Left ventricle myocardium superior (tissue), 1 donor: ENCODE measurements at places on chromosomes 5 and 9. TPM values are rescaled to one million over a fixed set of nuclear protein-coding genes. Genes with fewer than 3 reads are reported as not detected.

GRCh38 chr5:149584121-149584520 lies 2.8 kb downstream of the ARHGEF37 start:
- no peak for DNase-seq

DNA sequence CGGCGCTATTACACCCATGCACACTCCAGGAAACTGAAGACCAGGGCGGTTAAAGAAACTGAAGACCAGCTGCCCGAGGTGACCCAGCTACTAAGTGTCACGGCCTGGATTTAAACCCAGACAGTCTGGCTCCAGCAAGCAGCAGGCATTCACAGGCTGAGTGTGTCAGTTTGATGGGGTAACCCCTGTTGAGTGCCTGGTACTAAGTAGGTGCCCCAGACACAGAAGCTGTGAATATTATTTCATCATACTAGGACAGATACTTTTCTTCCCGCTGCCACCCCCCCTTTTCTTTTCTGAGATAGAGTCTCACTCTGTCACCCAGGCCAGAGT lies 7.3 kb downstream of the ENG start:
- no peak for DNase-seq

DNA sequence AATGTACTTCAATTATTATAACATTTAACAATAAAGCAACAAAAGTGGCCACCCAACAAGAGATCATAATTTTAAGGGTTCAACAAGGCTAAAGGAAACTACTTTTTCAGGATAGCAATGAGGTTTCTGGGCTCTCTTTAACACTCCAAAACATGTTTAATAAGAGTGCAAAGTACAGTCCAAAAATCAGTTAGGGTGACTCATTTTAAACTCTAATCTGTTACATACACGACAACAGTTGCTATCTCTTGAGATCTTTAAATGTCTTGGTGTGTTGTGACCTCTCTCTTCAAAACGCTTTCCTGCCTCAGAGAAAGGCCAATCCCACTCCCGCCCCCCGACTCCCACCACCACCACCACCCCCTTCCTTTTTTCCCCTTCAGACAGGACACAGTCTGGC lies 11.5 kb downstream of the NFIB start:
- no peak for DNase-seq

GRCh38 chr9:99873943-99874584 lies 32.4 kb upstream of the STX17 start:
- no peak for DNase-seq

- DNase-seq = no peak
Measured at GRCh38 chr5:154087260-154087659, 48.5 kb downstream of the MFAP3 start.

DNA sequence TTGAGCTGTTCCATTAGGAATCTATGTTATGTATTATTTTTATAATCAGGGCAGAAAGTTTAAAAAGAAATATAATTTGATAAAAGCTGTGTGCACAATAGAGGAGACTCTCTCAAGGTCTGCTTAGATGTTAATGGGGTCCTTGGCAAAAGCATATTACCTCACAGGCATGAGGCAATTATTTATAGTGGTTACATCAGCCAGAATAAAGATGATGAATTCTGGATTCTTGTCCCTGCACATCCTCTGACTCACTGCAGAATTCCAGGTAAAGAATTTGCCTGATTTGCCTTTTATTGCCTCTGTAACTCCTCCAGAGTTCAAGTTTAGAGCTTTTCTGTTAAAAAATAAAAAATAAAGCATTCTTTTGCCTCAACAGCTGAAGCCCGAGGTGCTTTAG lies 253.6 kb downstream of the MAST4 start:
- DNase-seq = no peak

DNA sequence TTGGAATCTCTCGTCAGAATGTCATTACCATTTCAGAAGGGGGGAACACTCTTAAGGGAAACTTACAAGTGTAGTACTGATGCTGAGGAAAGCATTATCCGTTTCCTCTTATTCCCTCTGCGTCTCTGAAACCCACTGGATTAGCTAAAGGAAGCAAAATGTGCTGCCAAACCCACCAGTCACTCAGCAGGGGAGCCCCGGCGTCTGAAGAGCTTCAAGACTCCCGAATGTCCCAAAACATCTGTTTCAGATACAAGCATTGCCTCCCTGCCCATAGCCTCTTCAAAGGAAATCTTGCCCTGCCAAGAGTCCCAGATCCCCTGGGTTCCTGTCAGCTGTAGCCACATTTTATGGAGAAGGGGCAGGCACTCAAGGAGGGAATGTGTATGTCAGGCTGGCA lies 1.0 kb upstream of the HCN1 start:
- DNase-seq = no peak

GRCh38 chr9:89048616-89049015 lies 57.3 kb downstream of the S1PR3 start:
- DNase-seq = no peak

DNA sequence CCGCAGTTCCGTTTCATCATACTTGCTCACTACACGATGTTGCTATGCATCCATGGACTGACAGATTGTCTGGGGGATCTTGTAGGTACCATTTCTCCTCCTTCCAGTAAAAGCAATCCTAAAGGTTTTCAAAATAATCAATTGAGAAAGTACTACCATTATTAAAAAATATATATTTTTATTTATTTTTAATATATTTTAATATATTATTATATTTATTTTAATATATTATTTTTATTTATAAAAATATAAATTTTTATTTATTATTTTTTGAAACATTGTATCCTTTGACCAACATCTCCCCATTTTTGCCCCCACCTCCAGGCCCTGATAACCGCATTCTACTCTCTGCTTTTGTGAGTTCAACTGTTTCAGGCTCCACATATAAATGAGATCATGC lies 237.6 kb upstream of the IRX4 start:
- DNase-seq = no peak

F2RL2 gene
- total RNA-seq = 0.27 TPM

DNA sequence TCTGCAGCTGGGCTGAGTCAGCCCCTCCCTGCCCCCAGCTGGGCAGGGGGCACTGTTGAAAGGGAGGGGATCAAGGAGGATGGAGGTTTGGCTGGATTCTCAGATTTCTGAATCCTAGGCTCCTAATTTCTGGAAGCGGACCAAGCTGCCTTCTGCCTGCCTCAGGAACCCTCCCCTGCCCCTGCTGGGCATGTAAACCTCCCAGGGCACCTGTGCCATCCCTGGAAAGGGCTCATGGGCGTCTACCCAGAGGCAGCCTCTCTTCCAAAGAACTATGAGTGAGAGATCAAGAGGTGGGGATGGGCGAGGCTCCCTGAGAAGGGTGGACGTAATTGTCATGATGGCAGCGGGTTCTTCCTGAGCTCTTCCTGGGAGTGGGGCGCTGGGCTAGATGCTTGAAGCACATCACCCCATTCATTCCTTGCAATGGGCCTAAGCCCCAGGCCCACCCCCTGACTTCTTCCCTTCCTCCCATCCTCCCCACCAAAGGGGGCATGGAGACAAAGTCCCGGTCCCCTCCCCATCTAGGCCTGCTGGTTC lies 21.6 kb downstream of the CSF1R start:
- DNase-seq = no peak

GRCh38 chr9:33623658-33624586 lies 99.9 kb downstream of the ANKRD18B start:
- peak; percentile 50 for DNase-seq

FOXI1 gene
- not detected for total RNA-seq

ENTPD2 gene
- total RNA-seq = 2.1 TPM

DNA sequence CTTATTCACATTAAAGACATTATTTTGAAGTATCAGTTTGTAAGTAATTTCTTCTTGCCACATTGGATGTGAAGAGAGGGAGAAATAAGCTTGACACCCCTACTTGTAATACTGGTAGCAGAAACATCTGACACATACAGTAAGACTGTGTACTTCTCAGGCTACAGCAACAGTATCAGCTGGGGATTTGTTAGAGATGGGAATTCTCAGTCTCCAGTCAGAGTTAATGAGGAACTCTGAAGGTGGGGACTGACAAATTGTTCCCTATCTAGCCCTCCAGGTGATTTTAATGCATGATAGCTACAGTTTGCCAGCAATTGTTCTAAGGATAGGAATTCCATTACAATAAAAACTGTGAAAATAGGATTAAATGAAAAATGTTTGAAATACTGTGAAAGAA lies 524.8 kb downstream of the PRR16 start:
- DNase-seq = no peak

GRCh38 chr9:36603006-36603405 lies 30.3 kb downstream of the MELK start:
- no peak for DNase-seq

CCL27 gene
- not detected for total RNA-seq

GRCh38 chr5:80957031-80957761 lies 3.0 kb upstream of the RASGRF2 start:
- DNase-seq = no peak

DNA sequence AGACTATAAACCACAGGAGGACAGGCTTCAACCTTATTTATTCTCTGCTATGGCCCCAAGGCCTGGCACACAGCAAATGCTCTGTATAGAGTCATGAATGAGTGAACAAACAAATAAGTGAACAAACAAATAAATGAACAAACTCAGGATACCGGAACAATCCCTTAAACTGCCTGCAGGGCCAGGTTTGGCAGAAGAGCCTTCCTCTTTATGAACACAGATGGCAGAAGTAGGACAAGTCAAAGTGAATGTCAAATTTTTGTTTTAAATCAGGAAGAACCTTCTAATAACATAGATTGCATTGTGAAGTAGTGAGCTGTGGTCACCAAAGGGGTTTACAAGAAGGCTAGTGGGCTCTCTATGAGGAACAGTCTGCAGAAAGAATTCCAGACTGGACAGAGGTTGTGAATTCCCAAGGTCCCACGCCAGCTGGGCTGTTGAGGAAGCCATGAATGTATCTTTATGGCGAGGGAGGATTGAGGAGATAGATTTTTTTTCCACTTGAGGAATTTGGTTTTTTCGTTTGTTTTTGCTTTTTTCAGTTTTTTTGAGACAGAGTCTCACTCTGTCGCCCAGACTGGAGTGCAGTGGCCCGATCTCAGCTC lies 30.3 kb upstream of the STING1 start:
- DNase-seq = no peak

DNA sequence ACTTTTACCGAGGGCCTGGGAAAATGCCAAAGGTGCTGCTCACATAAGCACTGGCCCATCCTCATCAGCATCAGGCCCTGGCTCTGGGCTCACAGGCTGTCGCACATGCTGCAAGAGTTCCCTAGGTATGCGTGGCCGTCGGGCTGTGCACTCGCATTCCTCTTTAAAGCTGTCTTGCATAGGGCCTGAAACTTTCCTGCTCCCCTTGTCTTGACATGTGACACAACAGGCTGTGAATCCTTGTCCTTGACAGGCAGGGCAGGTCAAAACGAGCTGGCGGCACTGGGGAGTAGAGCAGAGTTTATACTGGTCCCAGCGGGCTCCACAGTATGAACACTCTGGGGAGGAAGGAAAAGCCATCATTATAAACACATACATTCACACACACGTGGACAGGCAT lies 30.7 kb downstream of the TSTD2 start:
- peak; percentile 49 for DNase-seq

DNA sequence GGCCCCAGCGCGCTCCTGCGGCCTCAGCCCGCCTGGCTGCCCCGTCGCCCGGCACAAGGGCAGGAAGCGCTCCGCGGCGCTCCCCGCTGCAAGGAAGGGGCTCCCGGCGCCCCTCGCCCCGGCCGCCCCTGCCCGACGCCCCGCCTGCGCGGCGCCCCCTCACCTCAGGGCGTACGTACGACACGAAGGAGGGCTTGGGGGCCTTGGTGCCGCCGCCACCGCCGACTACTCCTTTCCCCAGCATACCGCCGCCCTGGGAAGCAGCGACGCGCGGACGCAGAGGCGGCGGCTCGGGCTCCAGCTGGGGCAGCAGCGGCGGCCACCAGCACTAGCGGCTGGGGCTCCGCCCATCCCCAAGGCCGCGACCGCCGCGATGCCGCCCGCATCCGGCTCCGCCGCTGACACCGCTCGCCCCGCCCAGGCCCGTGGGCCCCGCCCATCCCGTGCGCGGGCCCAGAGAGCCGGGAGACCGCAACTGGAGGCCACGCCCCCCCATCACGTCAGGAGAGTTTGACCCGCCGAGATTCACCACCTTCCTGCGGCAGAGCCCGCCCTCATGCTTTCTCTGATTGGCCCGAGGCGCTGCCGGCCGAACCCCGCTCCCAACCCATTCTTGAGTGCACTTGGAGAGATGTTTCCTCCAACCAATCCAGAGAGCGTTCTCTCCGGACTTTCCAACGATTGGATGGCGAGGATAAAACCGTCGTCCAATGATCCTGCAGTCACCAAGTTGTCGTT lies at the start of gene MTMR12:
TSS of gene MTMR12 (minus strand) at position 345 of the 738 bp plus-strand sequence. CDS start at position 244, 101 bp downstream.
- peak; percentile 100 for DNase-seq

DNA sequence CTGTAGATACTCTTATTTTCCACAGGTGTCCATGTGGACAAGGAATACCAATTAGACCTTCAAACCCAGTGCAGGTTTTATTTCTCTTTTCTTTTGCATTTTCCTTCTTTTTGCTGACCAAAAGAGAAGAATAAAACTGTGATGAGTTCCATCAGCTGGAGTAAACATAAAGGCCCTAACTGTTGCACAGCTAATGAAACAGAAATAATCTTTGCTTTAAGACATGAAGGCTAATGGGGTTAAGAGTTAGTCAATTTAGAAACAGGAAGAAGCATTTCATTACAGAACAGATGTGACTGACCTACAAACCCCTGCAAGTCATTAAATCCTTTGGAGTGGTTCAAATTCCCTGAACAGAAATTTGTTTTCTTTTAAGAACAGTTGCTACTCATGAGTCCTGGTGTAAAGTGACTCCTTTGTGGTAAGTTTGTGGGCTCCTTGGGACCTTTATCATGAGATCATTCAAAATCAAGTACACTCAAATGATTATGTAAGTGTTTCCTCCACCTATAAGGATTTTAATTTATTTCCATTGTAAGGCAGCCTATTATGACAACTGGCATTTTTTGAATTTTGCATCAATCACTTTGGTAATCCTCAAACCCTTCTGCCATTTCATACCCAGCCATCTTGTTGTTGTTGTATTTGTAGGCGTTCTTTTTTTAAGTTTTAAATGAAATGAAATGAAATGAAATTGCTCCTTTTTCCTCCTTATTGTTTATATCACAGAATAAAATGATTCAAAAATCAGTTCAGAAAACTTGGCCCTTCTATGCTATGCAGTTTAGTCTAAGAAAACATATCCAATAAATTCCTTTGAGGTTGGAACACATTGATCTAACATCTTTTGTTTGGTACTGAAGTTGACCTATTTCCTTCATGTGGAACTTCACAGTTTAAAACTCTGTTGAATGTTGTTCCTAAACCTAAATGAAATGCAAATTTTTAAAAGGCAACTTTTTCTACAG lies 1.3 kb downstream of the MINAR2 start:
- DNase-seq = no peak

SHC3 gene
- total RNA-seq = 0.59 TPM

DNA sequence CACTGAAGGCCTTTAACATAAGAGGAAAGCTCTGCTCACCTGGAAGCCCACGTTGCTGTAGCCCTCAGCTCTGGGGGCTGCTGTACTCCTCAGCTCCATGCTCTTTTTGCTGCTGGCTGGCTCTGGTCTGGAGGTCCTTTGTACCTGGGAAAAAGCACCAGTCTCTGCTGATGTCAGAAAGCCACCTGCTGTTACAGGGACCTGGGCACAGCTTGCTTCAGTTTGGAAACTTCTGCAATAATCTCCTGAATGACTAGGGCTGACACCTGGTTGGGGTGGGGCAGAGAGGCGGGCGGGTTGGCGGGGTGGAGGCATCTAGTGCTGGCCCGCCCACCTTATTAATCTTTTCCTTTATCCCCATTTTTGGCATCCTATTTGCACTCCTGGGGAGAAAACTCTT lies at the start of gene SLC28A3:
TSS of gene SLC28A3 (minus strand) at position 224 of the 400 bp plus-strand sequence. CDS start at position 99, 125 bp downstream.
- DNase-seq = no peak
